ENCODE measurements at places on chromosomes 7 and 10.
A peak's percentile ranks its signal among the peaks of the same experiment; 100 is the strongest.

GRCh38 chr7:46900312-46901263, 681.3 kb downstream of the TNS3 start:
- no peak for DNase-seq

DNA sequence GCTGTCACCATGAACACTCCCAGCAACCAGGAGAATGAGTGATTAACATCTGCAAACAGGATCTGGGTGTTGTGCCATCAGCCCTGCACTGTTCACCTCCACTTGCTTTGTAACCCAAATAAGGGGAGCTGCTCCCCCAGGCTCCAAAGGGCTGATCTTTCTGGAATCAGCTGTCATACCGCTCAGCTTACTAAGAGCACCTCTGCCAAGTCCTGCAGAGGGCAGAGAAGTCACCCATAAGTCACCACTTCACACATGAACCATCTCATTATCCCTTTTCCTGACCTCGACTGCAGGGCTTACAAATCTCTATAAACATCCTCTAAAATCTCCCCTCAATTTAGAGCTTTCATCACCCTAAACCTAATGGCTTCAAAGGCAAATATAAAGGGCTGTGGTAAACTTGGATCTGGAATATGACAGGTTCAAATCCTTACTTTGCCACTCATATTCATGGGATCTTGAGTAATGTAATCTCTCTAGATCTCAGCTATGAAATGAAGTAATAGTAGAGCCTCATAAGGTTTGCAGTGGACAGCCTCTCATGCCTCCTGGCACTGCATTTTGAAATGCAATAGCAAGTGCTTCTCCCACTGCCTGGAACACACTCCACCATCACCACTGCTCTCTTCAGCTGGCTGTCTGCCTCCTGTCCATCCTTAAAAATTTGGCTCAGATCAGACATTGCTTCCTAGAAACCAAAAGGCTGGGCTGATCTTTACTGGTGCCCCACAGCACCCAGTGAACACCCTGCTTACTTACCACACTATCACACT, 38.8 kb downstream of the ERLIN1 start:
- no peak for DNase-seq

DNA sequence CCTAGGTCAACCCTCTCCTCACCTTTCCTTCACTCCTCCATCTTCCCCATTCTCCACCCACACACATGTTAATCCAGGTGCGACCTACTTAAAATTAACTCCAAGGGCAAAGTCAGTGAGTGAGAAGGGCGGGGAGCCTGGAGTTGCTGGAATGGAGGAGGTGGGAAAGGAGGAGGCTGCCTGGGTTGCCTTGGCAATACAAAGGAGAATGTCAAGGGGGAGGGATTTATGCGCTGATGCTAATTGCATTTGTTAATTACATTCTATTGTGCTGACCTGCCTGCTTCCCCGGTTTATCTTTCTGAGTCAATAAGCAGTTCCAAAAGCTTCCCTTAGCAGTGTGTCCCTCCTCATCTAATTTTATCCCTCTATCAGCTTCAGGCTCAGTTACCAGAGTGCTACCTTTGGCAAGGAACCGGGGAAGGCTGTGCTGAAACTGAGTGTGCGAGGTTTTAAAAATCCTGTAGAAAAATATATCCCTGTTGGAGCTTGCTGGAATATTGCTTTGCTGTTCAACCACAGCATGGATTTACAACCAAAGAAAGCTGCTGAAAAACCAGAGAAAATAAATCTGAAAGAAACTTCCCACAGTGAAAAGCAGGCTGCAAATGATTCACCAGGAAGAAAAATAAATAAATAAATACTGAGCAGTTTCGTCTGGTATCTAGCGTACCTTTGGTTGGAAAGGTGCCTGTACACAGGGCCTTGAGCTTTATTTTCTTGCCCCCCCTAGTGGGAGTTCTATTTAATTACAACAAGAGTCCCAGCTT, 113.2 kb upstream of the DGKB start:
- DNase-seq, result peak; percentile 30

- DNase-seq, result no peak
Observed at GRCh38 chr7:2405601-2406345, 2.4 kb downstream of the CHST12 start.

DNA sequence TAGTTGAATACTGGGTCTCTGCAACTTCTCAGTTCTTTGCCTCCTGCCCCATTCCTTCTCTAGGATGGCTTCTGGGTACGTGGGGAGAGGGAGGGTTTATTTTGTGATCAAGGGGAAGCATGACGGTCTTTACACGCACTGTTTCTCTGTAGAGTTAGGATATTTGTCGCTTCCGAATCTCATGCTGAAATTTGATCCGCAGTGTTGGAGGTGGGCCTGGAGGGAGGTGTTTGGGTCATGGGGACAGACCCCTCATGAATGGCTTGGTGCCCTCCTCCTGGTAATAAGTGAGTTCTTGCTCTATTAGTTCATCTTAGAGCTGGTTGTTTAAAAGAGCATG, 311.2 kb downstream of the GALNT17 start:
- no peak for DNase-seq

DNA sequence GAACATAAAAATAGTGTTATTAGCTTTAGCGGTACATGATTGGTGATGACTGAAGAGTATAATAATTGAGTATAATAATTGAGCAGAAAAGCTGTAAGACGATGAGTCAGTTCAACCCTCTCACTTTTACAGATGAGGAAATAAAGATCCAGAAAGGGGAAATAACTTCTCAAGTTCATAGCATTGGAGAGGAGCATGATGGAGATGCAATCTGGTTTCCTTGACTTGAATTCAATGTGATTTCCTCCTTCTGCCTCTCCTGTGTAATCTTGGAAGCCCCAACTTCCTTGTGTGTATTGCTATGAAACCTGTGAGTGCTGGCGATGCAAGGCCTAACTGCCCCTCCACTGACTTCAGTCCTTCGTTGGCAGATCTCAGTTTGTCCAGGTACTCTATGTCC, 265.1 kb downstream of the LRMDA start:
- DNase-seq, result no peak

- peak; percentile 56 for DNase-seq
Observed at GRCh38 chr7:75866489-75867389, 12.1 kb upstream of the RHBDD2 start.

GRCh38 chr7:136957391-136957790, 88.9 kb downstream of the CHRM2 start:
- no peak for DNase-seq

DNA sequence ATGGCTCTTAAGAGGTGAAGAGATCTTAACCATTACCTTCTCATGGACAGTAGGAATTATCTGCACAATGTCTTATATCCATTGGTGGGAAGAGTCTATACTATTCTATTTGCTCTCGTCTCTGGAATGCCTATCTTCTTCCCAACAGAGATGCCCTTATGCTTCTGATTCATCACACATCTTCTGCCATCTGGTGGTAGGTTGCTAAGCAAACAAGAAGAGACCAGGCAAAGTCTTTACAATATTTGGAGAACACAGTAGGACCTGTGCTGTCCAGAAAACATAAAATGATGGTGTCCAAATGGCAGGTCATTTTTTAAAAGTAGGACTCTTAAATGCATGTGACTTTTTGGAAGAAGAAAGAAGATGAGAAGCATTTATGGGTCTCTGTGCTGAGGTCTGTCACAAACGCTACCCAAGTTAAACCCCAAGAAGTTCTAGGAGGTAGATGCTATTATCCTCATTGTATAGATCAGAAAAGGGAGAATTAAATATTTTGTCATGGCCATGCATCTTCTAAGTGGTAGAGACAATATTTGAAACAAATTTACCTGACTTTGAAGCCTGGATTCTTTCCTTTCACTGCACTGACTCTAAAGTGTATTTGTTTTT, 67.8 kb upstream of the NXPH1 start:
- DNase-seq, result no peak

GRCh38 chr10:47403446-47404318, 19.6 kb upstream of the ZNF488 start:
- DNase-seq, result no peak

- DNase-seq, result no peak
Observed at GRCh38 chr10:7988989-7989388, 65.5 kb upstream of the GATA3 start.

- peak; percentile 58 for DNase-seq
Observed at GRCh38 chr10:79070081-79070605, 1.4 kb downstream of the ZMIZ1 start.

DNA sequence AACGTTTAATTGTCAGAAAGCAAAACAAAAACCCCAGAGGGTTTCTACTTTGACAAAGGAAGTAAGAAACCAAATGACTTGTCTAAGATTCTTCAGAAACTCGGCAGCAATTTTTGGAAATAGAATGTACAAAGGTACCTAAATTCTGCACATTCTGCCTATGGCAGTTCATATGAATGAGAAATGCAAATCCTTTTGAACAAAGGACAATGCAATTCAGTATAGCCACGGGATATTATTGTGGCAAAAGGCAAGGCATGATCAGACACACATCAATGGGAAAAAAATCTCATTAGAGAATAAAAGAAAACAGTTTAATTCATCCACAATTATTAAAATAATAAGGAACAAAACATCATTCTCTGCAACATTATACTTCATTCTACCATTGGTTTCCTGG, 93.4 kb downstream of the SEMA3C start:
- DNase-seq, result no peak

GRCh38 chr10:98340261-98340939, 72.4 kb upstream of the LOXL4 start:
- DNase-seq, result no peak

- DNase-seq, result no peak
Observed at GRCh38 chr7:108418946-108419345, 37.3 kb downstream of the NRCAM start.

DNA sequence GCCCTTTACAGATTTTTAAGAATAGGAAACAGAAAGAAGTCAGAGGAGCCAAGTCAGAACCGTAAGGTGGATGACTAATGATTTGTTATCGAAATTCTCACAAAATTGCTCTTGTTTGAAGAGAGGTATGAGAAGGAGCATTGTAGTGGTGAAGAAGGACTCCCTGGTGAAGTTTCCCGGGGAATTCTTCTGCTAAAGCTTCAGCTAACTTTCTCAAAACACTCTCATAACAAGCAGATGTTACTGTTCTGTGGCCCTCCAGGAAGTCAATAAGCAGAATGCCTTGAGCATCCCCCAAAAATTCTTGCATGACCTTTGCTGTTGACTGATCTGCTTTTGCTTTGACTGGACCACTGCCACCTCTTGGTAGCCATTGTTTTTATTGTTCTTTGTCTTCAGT, 152.9 kb downstream of the HGF start:
- no peak for DNase-seq

DNA sequence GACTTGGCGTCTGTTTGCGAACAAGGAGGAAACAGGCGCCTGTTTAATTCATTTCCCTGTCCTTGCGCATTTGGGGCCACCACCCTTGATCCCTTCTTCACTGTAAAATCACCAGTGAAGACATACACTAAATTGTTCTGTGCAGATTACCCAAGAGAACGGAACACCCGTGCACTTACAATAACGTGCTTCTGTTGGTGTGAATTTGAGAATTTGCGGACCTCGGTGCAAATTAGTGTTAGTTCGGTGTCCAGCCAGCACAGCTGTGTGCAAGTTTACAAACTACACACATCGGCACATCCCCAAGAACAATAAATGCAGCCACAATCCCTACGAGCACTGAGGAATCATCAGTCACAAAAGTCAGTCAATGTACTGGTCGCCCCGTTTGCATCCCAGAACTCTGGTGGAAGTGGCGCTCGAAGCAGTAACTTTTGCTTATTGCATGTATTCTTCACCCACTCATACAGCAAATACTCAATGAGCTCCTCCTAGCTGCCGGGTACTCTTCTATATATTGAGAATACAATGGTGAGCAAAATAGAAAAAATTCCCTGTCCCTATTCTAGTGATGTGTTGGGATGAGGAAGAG, 786 bp upstream of the CNOT4 start:
- peak; percentile 30 for DNase-seq

DNA sequence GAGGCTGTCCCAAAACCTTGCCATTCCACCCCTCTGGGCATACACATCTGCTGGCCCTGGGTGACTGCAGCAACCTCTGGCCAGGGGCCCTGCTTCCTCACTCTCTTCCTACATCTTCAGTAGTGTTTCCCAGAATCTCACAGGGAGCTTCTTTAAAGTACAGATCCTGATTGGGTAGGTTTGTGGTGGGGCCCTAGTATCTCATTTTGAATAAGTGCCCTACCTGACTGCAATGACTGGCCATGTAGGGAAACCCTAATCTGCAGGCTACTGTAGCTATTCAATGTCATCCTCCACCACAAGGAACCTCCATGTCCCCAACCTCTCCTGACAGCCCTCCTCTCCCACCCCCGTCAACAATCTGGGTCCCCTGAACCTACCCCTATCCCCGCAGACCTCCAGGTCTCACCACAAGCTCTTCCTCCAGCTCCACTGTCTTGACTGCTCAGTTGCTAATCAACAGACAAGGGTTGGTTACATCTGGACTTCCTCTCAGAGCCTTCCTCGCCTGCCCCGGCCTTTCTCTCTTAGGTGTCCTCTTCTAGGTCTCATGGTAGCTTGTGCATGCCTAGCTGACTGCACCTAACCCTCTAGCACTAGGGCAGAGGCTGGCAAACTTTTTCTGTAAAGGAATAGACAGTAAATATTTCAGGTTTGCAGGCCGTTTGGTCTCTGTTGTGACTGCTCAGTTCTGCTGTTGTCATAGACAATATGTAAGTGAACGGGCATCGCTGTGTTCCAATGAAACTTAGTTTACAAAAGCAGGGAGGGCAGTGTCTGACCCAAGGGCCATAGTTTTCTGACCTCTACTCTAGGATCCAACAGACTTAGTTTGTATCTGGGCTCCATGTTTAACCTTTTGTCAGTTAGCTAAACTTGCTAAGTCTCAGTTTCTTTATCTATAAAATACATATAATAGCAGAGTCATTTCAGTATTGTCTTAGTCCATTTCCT, 121.1 kb downstream of the AOAH start:
- DNase-seq, result no peak

GRCh38 chr7:70355198-70356020, 757.1 kb downstream of the AUTS2 start:
- no peak for DNase-seq

DNA sequence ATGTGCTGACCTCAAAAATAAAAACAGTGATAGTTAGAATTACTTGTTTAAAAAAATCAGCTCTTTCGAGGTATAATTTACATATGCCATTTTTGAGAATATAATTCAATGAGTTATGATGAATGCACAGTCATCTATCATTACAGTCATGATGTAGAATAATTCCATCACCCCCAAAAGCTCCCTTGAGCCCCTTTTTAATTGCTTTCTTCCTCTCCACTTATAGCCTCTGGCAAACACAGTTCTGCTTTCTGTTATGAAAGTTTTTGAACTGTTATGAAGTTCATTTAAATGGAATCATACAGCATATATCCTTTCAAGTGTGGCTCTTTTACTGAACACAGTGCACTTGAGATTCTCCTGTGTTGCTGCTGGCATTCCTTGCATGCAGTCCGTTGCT, 41.4 kb downstream of the PRTFDC1 start:
- DNase-seq, result no peak

- no peak for DNase-seq
Observed at GRCh38 chr7:106140406-106141173, 28.5 kb upstream of the SYPL1 start.

GRCh38 chr7:94630855-94631254, 25.1 kb downstream of the SGCE start:
- DNase-seq, result no peak

DNA sequence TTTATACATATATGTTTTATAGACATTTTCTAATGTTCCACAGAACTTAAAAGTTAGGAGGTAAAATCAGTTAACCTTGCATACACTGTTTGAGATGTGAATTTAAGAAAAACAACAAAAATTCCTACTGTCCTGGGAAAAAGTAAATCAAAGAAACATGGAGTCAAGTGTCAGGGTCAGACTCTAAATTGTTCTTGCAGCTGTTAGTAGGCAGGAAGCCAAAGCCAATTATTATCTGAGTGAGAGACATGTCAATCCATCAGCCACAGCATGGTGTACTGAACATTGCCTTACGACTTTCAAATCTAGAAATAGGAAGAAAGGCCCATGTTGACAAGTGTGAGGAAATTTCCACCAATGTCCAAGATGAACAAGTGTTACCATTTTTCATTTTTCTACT, 461.2 kb upstream of the MBL2 start:
- DNase-seq, result no peak
